ENCODE measurements at places on chromosomes 5 and 9. TPM values are rescaled to one million over a fixed set of nuclear protein-coding genes. Genes with fewer than 3 reads are reported as not detected.

Gene CAMK4
- 1.6 TPM for total RNA-seq

Gene MATR3
- total RNA-seq: 355 TPM

Gene NTNG2
- 0.20 TPM for total RNA-seq

Gene HACD4
- total RNA-seq: 1.2 TPM

Gene PCDHB16
- 3.4 TPM for total RNA-seq

Gene ADAMTS2
- total RNA-seq: 55.4 TPM

Gene SEC16A
- 42.7 TPM for total RNA-seq

Gene FBLL1
- 1.8 TPM for total RNA-seq

Gene GABRB2
- 0.08 TPM for total RNA-seq

Gene SHOC1
- total RNA-seq: 0.37 TPM

Gene CENPK
- total RNA-seq: 9.6 TPM

Gene HAND1
- total RNA-seq: 35.6 TPM

Gene SLC4A9
- not detected for total RNA-seq
